ENCODE measurements at places on chromosomes 1 and 21.
A peak's percentile ranks its signal among the peaks of the same experiment; 100 is the strongest.

- no peak for DNase-seq
These were observed 234.4 kb upstream of the KCNK2 start for GRCh38 chr1:214848101-214848500.

DNA sequence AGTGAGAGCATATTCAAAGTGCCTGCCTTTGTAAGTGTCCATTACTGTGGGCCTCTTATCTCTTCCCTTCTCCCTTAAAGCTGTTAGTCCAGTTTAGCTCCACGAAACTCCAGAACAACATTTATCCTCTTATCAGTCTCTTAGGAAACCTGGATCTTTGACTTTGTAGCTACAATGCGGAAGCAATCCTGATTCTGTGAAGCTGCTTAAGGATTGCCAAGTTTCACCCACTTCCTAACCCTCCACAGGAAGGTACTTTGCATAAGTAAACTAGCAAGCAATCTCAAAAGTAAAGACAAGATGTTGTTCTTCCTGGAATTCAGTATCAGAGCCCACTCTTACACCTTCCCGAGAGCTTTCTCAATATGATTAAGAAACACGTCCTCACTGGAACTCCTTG lies 164.9 kb upstream of the USP25 start:
- no peak for DNase-seq

DNA sequence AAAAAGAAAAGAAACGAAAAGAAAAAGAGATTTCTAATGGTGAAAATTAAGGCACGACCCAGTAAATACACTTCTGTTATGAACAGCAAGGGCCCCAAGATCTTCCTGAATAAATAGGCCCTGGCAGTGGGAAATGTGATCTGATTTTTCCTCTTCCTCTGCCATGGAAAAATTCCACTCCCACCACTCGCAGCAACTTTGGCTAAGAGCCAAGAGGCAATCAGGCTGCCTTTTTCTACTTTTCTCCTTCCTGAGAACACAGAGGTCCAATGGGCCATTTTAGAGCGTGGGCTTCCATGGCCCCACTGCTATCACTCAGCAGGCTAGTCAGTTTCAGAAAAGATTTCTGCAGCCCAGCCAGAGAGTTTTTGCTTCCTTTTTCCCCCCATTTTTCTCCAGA lies 33.7 kb upstream of the AK4 start:
- DNase-seq = no peak

GRCh38 chr1:89085781-89086180 lies 20.8 kb upstream of the GBP1 start:
- DNase-seq = no peak

DNA sequence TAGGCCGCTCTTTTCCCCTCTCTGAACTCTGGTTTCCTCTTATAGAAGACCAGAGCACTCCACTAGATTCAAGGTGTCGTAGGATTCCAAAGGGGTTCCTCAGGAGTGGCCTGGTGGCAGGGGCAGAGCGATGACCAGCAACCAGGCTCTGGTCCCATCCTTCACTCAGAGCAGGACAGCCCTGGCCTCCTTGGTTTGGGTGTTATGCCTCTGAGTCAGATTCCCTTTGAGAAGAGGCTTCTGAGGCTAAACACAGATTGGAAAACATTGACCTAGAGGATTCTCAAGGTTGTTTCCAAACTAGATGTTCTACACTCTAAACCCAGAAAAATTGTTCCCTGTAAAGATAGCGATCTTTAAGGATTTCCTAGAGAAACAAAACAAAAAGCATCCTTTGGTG lies 49.8 kb upstream of the IKBKE start:
- DNase-seq = no peak

DNA sequence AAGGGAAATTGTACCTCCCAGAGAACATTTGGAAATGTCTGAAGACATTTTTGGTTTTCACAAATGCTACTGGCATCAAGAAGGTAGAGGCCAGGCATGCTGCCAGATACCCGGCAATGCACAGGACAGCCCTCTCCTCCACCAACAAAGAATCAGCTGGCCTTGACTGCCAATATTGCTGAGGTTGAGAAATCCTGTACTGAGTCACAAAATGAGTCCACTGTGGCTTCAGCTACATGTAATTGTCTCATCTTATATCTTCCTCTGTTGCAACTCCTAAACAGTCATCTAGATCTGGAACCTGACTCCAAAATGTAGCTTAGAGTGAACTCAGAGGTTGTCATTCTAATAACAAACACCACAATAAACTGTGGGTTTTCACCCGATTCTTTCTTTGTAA lies 327.5 kb upstream of the POGK start:
- DNase-seq = no peak

DNA sequence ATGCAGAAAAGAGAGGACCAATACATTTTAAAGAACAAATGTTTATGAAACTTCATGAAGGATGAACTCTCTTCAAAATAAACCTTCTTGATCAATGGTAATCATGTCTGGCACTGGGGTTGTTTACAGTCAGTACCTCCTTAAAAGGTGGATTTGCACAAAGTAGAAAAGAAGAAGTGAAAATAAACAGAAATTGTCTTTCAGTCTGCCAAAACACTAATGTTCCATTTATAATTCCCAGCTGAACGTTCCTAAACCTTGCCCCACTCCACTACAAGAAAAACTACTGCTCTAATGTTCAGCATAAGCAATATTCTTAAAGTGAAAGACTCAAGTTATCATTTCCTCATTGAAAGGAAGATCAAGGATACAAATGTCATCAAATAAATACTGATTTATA lies 86.2 kb downstream of the EIF4G3 start:
- DNase-seq = no peak

DNA sequence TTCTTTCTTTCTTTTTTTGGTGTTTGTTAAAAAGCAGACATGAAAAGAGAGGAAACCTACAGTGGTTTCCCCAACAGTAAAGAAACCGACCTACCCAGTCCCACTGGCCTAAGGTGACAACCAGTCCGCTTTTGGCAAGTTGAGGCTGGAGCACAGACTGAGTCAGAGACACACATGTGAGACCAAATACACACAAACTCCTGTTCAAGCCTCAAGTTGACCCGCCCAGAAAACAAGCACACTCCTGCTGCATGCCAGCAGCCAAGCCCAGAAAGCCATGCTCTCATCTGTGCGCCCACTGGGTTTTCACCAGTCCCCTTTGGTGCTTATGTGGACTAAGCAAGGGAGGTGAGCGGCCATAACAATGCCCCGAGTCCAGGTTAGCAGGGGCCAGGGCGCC lies 64.6 kb upstream of the GPR153 start:
- DNase-seq = no peak

GRCh38 chr1:198186916-198187580 lies 30.2 kb downstream of the NEK7 start:
- no peak for DNase-seq

- DNase-seq = no peak
These were observed 17.7 kb upstream of the STX12 start for GRCh38 chr1:27755286-27755685.

- DNase-seq = no peak
These were observed 46.0 kb upstream of the SLC19A1 start for GRCh38 chr21:45588086-45588825.

DNA sequence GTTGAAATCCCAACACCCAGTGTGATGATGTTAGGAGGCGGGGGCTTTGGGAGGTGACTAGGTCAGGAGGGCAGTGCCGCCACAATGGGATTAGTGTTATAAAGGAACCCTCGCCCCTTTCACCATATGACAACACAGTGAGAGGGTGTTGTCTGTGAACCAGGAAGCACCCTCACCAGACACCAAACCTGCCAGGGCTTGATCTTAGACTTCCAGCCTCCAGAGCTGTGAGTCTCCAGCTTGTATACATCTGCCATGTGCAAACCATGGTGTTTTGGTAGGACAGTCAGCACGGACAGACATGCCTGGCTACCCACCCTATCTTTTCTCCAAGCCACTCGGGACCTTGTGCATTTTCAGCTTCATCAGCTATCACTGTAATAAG lies 4.0 kb downstream of the TRIM11 start:
- DNase-seq = no peak

DNA sequence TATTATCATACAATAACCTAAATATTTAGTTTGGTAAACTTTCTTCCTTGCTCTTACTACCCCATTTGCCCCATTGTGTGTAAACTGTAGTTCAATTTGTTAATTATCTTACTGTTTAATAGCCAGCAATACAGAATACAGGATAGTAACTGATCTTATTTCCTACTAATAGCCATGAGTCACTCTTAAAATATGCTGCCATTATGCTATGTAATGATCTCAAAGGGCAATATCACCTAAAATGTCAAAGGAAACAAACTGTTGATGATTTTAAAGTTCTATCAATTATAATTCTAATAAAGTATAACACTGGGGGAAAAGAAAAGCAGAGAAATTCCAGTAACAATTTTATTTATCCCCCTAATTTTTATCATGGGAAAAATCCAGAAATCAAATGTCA lies 4.3 kb downstream of the SLC30A1 start:
- no peak for DNase-seq

GRCh38 chr1:34824817-34825454 lies 32.1 kb downstream of the GJA4 start:
- DNase-seq = peak; percentile 31

DNA sequence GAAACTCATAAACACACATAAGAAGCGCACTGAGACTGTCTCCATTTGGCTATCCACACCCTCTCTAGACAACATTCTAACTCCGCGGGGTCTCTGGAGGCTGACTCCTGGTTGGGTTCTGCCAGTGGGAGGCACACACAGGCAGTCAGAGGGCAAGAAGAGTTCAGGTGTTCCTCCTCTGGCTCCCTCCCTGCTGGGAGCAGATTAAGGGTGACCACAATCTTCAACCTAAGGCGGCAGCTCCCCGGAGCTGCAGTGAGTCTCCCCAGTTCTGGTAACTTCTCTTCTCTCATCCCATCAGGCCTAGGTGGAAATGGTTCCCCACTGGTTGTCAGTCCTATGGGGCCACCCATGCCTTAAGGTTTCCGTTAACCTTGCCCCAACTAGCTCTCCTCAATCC lies 7.4 kb upstream of the TENT5C start:
- DNase-seq = peak; percentile 42

DNA sequence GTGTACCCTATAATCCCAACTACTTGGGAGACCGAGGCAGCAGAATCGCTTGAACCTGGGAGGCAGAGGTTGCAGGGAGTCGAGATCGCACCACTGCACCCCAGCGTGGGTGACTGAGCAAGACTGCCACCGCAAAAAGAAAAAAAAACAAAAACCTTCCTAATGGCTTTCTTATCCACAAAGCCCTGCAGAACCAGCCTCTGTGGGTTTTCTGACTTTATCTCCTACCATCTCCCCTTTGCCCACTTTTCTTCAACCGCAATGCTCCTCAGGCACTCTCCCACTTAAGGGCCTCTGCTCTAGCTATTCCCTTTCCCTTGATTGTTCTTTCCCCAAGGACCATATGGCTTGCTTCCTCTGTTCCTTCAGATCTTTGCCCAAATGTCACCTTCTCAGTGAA lies 67.9 kb upstream of the PUM1 start:
- no peak for DNase-seq

GRCh38 chr1:220207411-220207810 lies 64.8 kb downstream of the RAB3GAP2 start:
- no peak for DNase-seq

- peak; percentile 65 for DNase-seq
These were observed 15.8 kb upstream of the TRIM63 start for GRCh38 chr1:26083208-26083607.

- DNase-seq = peak; percentile 63
These were observed 19.9 kb downstream of the AGPAT3 start for GRCh38 chr21:43884861-43885417.

- no peak for DNase-seq
These were observed 124.0 kb downstream of the DMRTB1 start for GRCh38 chr1:53583021-53583867.

DNA sequence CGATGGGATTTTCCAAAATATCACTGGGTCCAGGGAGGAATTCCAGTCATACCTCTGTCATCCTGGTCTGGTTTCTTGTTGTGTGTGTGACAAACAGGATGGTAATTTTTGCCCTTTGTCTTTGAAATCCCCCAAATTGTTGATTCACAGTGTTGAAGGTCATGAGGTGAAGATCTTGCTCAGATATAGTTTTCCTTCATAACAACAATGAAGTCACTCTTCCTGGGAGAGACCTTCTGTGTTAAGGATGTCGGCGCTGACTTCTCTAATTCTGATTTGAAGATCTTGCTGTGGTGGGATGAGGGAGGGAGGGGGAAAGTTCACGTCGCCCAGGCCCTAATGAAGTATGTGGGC lies 32.2 kb upstream of the MPZL1 start:
- DNase-seq = no peak

DNA sequence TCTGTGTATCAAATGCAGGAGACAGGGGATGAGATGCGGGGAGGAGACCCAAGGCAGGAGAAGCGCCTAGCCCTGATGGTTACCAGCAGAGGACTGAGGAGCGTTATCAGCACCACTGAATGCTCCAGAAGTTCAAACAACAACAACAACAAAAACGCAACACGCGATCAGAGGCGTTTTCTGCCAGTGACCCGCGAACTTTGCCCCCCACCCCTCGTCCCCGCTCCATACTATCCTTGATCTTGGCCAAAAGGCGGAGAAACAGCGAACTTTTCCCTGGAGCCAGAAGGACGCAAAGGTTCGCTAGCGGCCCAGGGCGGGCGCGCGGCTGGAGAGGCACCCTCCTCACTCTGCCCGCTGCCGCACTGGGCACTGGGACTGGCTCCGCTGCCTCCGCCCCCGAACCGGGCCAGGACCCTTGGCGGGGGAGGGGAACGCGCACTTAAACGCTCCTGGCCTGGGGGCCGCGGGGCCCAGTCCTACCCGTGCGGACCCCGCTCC lies 699 bp downstream of the ECHDC2 start:
- DNase-seq = peak; percentile 78

DNA sequence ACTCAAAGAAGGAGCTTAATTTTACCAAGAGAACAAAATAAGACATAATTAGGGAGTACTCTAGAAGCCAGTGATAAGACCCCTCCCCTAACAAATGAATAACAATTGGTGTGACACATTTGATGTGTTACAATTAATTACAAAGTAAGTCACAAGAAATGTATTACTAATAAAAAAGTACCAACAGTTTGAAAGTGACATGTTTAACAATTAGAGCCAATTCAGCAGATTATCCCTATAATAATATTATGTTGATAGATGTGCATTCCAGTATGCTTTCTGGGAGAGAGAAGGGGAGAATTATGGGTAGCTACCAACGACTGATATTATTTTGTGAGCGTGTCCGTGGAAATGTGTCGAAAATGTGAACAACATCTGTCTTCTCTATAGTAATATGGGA lies 19.1 kb downstream of the CTSK start:
- no peak for DNase-seq

DNA sequence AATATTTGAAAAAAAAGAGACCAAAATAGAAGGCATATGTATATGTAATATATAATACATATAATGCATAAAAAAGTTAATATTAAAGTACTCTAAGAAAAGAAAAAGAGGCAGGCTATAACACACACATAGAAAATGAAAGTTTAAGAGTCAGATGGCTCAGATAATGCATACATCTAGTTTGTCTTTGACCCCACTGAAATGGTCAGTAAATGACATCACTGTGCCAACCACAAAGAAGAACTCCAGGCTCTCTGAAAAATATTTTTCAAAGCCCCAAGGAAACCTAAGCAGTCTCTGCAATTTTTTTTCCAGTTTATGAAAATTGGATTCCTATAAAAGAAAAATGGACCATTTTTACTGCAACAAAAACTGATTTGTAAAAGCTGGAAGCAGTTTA lies 55.4 kb upstream of the SCYL3 start:
- DNase-seq = no peak
